ENCODE measurements at places on chromosomes 12 and 14.

GRCh38 chr12:89453121-89453978, 71.2 kb downstream of the GALNT4 start:
- DNase-seq, result no peak

GRCh38 chr12:122593910-122594309, 66.9 kb downstream of the KNTC1 start:
- no peak for DNase-seq

GRCh38 chr14:58792416-58792815, 154.7 kb downstream of the DACT1 start:
- no peak for DNase-seq

DNA sequence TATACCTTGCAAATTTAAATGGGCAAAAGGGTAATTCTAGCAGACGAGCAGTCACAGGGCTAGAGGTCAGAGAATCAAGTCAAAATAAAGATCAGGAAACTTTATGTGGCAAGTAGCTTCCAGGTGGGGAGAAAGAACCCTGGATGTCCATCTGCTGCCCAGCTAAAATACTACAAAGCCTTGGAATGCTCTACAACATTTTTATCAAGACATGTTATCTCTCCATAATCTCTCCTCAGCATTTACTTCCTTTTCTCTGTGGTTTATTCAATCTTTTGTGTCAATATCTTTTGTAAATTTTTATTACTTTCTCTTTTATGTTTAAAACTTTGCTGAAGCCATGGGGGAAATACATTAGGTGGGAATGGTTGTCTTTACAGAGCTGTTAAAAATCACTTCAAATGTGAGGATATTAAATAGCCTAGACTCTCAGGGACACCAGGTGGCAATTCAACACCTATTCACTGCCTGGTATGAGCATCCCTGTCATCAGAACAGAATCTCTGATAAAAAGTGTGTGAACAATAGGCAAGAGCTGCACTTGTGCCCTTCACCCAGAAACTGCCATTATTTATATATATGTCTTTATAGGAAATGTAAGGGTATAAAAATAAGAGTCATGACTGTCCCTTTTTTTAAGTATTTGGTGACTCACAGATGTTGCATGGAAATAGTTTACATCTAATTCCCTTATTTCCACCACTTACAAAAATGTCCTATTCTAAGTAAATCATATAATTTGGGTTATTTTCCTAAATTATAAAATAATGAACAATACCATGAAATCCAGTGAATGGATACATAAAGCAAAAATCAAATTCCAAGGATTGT, 152.9 kb downstream of the EPS8 start:
- DNase-seq, result no peak

DNA sequence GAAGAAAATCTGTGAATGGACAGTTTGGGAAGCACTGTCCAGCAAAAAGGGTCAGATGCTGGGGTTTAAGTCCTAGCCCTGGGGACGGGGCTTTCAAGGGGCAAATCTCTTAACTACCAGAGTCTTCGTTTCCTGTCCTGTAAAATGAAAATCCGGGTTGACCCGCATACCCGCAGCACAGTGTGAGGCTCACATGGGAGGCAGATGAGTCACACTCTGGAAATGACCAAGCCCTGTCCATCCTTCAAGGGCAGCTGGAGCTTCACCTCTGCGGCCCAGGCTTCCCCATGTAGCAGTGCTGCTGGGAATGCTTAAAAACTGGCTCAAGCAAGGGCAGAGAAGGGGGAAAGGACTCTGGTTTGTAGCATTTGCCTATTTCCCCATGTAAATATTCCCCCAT, 19.0 kb downstream of the FAM181A start:
- DNase-seq, result no peak

DNA sequence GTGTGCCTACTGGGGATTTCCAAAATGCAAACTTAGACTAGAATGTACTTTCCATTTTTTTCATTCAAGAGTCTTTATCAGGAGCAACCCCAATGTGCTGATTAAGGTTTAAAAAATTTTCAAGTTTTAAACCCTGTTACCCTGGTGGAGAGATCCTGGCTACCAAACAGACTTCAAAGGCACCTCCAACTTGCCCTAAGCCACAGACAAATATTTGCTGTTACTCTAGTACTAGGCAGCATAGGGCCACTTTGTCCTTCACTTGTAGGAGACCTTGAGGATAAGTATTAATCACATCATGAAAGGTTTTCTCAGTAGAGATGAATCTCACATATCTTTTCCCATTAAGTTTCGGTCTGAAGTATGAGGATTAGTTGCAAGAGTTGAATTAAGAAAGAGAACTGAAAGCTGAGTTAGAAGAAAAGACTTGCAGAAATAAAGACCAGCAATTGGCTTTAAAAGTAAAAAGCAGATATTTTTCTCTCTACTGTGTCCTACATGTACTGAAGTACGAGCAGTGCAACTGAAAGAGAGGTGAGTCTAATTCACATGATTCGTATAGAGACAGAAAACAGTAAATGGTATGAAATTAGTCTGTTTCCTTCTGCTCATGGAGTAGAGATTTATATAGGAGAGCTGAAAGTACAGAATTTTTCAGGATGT, 28.3 kb downstream of the NTN4 start:
- no peak for DNase-seq

- DNase-seq, result no peak
Measured at GRCh38 chr12:40107803-40108620, 2.1 kb upstream of the SLC2A13 start.

Measured in HuH-7.5 (cell line).